Mesenteric fat pad (tissue), 1 donor: ENCODE measurements at places on chromosomes 6 and 20. TPM values are rescaled to one million over a fixed set of nuclear protein-coding genes. Genes with fewer than 3 reads are reported as not detected.

GRCh38 chr6:105900125-105900937 lies 185.8 kb upstream of the PRDM1 start:
- no peak for DNase-seq

DNA sequence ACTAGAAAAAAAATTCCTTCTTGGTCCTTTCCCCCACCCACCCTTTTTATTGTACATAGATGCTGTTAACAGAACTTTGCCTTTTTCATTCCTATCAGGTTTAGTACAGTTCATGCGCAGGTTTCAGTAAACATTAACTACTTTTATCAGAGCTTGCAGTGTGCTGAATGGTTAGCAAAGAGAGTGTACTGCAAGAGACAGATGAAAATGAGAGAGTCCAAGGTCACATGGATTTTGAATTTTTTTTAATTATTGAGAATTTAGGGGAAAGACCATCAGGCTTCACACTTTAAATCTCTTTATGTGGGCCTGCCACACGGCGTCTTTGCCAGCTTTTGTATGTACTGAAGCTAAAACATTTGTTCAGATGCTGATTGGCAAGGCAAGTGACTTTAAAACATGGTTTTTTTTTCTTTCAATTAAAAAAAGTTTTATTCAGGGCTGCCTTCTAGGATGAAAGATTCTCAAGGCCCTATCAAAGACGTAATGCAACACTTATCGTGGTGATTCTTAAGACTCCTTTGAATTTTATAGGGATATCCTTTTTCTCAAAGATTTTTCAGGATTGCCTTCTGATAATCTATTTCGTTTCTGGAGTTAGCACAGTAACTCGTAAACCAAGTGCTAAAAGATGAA lies 32.2 kb downstream of the RREB1 start:
- DNase-seq, result no peak

- DNase-seq, result no peak
Observed at GRCh38 chr6:81942067-81942370, 189.5 kb upstream of the TENT5A start.

- no peak for DNase-seq
Observed at GRCh38 chr20:2385496-2385895, 4.8 kb downstream of the TGM6 start.

DNA sequence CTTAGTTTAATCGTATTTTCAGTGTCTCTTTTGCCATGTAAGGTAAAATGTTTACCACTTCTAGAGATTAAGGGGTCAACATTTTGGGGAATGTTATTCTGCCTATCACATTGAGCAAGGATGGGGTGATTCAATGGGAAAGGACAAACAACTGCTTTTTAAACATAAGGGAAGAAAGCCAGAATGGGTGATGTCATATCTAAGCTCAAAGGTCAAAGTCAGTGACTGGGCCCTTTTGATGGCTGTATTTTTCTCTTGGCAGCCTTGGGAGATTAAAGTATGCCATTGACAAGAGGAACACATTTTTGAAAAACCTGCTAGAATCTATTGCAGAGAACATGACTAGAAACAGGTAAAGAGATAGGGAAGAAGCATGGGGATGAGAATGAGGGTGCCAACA lies 477.3 kb upstream of the IRAK1BP1 start:
- no peak for DNase-seq

The SLPI gene
- 16.5 TPM for total RNA-seq

The FAM83C gene
- total RNA-seq, result not detected

The SFTA2 gene
- total RNA-seq, result not detected

The EEF1A2 gene
- total RNA-seq, result 1.2 TPM
